ENCODE measurements at places on chromosomes 4 and X.

DNA sequence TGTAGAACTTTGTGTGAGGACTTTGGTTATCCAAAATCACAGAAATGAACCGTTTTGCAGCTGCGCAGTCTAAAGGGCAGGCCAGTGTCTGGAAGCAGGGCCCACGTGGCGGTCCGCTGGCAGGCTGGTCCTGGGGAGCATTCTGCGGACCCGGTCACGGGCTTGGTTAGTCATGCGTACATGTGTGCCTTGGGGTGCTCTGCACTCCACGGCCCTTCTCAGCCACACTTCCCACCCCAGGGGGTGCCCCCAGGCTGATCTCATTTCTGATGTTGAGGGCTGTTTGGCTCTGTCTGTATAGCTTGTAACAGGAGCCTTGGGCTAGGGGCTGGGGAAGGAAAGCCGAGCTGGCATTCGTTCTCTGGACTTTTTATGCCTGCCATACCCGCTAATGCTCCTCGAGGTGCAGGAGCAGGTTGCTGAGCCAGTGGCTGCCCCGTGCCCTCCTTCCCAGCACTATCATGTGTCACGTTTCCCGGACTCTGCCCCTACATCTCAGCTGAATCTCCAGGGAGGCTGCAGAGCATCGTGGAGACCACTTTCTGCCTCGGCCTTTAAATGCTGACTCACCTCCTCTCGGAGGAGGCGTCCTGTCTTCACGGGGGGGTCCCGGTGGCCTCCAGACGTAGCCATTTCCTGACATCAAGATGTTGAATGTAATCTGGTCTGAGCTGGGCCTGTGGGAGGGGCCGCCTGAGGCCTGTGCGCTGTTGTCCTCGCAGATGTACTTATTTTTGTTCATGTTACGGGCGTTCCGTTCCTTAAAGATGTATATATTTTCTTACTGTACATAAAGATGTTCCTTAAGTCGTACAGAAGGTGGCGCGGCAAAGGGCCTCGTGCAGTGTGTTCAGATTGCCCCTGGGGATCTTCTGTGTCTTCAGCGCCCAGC lies 11.4 kb upstream of the TADA2B start:
- DNase-seq = no peak

DNA sequence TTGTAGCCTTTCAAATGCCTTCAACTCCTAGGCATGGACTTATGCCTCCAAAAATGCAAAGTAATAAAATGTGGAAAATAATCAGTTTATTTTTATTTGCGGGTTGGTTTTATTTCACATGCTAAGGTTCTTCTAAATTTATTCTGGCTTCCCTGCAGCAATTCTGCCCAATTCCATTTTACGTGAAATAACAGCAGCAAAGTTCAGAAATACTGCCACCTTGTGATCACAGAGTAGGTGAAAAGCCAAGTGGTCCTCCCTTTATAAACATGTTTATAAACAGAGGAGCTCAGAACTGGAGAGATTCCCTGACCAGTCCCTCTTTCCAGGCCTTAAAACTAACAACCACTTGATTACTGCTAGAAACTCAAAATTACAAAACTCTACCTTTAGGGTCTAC lies 14.7 kb upstream of the DCHS2 start:
- DNase-seq = no peak

DNA sequence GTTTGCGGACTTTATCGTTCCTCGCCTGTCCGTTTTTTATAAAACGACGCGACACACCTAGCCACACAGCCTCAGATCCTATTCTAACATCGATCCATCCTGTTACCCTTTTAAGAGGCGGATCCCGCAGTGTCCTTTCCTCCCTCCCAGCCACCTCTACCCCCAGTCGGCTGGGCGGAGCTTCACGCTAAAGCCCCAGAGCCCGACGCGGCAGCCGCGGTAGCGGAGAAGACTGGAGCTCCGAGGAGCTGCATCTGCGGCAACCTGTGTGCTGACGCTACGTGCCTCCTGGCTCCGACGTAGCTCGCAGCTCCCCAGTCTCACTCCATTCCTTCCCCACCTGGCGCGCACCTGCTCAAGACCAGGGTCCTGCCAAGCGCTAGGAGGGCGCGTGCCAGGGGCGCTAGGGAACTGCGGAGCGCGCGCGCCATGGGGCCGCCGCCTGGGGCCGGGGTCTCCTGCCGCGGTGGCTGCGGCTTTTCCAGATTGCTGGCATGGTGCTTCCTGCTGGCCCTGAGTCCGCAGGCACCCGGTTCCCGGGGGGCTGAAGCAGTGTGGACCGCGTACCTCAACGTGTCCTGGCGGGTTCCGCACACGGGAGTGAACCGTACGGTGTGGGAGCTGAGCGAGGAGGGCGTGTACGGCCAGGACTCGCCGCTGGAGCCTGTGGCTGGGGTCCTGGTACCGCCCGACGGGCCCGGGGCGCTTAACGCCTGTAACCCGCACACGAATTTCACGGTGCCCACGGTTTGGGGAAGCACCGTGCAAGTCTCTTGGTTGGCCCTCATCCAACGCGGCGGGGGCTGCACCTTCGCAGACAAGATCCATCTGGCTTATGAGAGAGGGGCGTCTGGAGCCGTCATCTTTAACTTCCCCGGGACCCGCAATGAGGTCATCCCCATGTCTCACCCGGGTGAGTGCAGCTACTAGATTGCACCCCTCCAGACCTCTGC lies at the start of gene RNF128:
Gene RNF128, plus strand, starts transcription at position 217 of the 953 bp plus-strand sequence. Its CDS starts 213 bp downstream, at position 430.
- DNase-seq = peak; percentile 3

DNA sequence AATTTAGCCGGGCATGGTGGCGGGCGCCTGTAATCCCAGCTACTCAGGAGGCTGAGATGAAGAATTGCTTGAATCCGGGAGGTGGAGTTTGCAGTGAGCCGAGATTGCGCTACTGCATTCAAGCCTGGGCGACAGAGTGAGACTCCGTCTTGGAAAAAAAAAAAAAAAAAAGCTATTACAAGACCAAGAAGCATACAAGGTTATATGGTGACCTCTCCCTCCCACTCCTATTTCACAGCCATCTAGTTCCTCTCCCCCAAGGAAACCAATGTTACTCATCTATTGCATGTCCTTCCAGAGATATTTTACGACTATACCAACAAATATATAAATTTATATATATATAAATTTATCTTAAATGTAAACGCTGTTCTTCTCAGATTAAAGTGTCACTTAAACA lies 3.2 kb downstream of the SLC9A7 start:
- no peak for DNase-seq

GRCh38 chr4:165630671-165631070 lies 242.4 kb upstream of the TLL1 start:
- DNase-seq = no peak

DNA sequence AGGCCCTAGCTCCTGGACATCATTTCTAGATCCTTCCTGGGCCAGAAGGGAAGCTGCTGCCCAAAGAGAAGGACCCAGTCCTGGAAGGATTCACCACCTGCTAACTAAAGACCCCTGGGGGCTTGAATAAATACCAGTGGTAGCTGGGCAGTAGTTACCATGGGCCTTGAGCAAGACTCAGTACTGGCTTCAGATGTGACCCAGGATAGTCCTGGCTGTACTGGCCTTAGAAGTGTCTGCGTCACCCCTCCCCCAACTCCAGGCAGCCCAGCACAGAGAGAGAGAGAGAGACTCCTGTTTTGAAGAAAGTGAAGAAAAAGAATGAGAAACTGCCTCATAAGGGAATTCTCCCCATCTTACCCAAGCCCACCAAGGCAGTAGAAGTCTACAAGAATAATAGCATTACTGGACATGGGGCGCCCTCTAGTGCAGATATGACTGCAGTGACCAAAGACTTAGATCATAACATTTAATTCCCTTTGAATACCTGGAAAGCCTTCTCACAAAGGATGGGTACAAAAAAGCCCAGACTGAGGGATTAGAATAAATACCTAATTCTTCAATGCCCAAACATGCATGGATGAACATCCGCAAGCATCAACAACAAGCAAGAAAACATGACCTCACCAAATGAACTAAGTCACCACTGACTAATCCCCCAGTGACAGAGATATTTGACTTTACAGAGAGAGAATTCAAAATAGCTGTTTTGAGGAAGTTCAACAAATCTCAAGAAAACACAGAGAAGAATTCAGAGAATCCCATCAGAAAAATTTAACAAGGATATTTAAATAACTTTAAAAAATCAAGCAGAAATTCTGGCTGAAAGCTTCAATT lies 171.8 kb downstream of the HNRNPD start:
- DNase-seq = no peak

DNA sequence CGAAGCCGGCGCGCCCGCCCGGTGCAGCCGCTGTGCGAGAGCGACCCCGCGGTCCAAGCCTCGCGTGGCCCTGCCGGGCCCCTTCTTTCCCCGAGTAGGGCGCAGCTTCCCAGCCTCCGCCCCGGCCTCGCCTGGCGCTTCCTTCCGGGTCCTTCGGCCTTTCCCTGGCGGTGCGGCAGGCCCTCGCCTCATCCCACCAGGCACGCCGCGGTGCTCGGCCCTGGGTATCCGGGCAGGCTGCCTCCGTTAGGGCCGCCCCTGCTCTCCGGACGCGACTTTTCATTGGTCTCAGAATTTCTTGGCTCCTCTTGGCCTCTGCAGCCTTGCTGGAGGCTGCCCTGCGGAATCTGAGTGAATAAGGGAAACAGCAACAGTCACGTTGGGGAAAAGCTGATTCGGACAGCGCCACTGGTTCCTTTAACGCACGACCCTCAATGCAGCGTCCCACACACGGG lies 429 bp downstream of the UVSSA start:
- DNase-seq = no peak

DNA sequence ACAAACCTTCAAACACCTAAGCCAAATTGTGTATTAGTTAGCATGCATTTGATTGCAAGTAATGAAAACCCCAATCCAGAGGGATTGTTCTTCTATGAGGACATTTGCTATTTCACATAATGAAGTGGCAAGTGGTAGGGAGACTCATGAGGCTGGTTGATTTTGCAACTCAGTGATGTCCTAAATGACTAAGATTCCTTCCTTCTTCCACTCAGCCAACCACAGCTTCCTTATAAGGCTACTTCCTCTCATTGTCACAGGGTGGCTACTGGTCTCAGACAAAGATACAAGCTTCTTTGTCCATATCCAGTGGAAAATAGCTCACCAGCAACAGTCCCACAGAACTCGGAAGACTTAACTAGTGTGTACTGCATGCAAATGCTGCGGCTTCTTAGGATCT lies 5.3 kb upstream of the OTC start:
- DNase-seq = no peak

GRCh38 chrX:141632124-141632523 lies 42.6 kb downstream of the SPANXA2 start:
- DNase-seq = no peak

DNA sequence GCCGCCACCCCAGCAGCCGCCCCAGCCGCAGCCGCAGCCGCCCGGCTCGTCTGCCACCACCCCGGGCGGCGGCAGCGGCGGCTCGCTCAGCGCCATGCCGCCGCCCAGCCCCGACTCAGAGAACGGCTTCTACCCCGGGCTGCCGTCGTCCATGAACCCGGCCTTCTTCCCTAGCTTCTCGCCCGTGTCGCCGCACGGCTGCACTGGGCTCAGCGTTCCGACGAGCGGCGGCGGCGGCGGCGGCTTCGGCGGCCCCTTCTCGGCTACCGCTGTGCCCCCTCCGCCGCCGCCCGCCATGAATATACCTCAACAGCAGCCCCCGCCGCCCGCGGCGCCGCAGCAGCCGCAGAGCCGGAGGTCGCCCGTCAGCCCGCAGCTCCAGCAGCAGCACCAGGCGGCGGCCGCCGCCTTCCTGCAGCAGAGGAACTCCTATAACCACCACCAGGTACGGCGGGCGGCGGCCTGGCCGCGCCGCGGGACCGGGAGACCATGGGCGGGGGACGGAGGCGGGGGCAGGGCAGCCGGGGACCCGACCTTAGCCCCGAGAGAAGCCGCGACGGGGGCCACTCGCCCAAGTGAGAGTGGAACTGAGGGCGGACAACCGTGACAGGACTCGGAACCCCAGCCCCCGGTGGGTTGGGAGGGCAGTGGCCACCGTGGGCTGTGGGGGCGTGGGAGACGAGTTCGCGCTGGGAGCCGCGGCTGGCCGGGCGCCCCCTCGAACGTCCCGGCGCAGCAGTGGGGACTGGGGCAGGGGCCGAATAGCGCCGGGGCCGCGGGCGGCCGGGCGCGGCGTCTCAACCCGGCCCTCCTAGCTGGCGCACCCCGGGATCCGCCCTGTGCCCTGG lies 1.8 kb downstream of the CPEB2 start:
- no peak for DNase-seq

DNA sequence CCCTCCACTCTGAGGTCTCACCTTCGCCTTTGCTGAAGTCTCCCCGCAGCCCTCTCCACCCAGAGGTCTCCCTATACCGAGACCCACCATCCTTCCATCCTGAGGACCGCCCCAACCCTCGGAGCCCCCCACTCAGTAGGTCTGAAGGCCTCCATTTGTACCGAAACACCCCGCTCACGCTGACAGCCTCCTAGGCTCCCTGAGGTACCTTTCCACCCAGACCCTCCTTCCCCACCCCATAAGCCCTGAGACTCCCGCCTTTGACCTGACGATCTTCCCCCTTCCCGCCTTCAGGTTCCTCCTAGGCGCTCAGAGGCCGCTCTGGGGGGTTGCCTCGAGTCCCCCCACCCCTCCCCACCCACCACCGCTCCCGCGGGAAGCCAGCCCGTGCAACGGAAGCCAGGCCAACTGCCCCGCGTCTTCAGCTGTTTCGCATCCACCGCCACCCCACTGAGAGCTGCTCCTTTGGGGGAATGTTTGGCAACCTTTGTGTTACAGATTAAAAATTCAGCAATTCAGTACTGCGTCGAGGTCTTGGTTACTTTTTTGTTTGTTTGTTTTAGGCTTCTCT lies 5.0 kb downstream of the SOD3 start:
- DNase-seq = no peak

DNA sequence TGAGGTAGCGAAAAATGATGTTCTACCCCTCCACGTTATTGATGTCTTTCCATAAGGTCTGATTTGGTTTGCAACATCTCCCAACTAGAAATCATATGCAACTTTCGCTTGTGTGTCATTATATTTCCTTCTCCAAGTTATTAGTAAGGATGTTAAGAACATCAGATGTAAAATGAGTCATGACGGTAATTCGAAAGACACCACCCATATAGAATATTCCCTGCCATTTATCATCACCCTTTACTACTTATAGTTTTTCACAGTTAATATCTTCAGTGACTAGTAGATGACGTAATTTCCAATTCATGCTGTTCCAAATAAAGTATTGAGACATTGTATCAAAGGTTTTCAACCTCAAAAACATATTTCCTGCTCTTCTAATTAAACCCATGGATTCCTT lies 146.7 kb upstream of the MAP3K15 start:
- DNase-seq = no peak

DNA sequence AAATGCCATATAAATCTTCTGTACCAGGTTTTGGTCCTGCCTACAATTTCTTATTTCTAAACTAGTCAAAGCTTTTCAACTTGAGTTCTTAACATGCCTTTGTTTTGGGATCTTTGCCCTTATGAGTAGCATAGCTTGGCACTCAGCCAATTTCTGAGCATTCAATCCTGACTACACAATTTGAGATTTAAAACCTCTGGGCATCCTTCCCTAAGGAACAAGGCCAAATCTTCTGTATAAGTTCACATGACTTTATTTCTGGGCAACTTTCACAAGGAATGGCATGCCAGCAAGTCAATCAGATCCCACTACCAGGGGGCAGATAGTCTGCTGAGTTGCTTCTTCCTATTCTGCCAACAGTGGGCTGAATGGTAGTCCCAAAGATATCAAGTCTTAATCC lies 254.2 kb downstream of the ADAMTS3 start:
- no peak for DNase-seq

- DNase-seq = no peak
Observed at GRCh38 chrX:39984191-39984956, 113.4 kb downstream of the BCOR start.
